Stimulated activated CD8-positive, alpha-beta memory T cell treated with anti-CD3 and anti-CD28 coated beads, Interleukin-15, amount 100 ng/mL, for 24 hours (primary cell): ENCODE measurements at places on chromosomes 3 and 15.
A peak's percentile ranks its signal among the peaks of the same experiment; 100 is the strongest.

DNA sequence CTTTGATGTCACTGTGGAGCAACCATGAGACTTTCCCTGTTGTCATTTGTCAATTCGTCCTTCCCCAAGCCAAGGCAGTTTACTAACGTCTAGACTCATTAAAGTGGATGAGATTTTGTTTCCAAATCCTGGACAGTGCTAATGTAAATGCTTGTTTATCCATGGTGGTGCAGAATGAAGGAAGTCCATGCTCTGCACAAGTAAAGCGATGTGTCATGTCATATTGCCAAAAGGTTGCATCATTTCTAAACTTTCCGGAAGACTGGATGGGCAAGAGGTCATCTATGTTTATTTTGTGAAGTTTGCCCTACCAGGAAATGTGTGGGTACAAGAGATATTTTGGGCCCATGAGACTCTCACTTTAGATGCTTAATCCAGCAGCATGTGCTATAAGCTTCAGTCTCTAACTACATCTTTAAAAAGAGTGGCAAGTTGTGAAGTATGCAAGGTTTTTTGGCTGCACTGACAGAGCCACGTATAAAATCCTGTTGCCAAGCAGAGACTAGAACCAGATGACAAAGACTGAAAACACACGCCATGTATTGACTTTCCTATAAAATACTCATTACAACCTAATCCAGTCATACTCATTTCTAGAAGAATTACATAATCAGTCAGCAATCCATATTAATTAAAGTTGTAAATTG lies 72.1 kb upstream of the FNDC3B start:
- DNase-seq: no peak

DNA sequence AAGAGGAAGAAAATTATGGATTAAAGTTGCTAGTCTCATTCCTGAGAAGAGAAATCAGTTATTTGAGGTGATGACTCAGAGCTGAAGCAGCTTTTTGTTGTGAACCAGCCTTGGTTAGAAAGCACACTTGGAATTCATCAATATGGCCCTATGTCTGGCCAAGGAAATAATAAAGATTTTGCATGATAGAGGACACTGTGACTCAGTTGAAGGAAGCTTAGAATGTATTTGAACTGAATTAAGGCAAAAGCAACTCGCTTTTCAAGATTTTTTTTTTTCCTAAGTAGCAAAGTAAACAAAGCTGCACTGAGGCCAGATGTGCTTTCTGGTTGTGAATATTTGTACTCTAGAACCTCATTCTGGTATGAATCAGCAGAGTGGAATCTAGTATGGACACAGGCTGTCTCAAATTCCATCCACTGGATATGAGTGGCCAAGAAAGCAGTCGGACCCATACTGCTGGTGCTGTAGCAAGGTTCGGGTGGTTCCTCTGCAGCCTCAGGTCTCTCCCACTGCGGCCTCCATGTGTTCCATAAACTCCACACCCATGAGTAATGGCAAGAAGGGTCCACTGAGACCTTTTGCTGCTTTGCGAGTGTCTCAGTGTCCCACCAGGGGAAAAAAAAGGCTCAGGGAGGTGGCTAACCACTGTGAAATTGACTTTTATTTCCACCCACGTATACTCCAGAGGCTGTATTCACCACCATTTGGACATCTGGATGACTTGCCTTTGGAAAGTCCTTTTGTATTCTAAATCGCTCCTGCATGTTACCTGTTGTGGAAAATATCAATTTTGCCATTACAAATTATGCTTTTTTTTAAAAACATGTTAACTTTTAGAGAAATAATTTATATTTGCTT lies 53.1 kb downstream of the TGFBR2 start:
- no peak for DNase-seq

DNA sequence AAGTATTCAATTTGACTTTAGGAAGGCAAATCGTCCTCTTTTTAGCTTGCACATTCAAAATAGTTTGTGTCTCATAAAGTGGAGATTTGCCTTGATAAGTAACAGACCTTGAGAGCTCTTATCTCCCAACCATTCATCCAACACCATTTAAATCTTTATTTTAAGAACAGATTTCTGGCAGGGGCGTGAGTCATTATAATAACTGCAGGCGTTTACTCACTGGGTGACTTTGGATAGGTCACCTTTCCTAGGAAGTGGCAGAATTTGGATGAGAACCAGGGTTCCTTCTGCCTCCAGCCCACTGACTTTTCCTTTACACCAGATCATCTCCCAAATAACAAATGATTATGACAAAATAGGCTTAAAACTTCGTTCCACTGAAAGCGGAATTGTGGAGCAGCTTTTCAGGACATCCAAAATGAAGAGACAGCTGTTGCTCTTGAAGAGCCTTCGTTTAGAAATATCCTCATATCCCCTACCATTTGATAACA lies 5.0 kb downstream of the LMCD1 start:
- no peak for DNase-seq

DNA sequence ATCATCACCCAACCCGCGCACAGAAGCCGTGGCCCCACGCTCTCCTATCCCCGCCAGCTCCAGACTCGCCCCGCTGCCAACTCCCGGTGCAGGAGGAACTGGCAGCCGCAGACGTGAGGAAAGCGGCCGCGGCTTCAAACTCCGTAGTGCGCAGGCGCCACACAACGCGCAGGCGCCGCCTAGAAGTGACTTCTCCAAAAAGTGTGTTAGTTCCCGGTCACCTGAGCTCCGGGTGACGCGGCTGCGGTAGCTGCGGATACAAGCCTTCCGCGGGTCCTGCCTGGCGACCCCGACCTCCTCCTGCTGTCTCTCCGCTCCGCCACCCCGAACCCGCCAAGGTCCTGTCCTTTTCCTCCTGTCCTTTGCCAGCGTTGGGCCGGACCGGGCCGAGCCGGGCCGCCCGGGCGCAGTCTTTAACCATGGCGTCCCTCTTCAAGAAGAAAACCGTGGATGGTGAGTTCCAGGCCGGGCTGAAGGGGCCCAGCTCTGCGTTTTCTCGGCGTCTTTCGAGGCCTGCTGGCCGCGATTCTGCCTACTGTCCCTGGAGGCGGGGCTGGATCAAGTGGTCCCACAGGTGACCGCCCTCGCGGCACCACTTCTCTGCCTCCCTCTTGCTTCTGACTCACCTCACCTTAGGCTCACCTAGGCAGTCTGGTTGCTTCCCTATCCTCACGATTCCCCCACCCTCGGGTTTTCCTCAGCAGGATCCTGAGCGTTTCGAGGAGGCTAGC lies at the start of gene CHMP2B:
Gene CHMP2B, plus strand, starts transcription at position 206 of the 731 bp plus-strand sequence. Its CDS starts 214 bp downstream, at position 420.
- DNase-seq: peak; percentile 87

GRCh38 chr3:45275006-45275704 lies 49.1 kb upstream of the TMEM158 start:
- DNase-seq: no peak

DNA sequence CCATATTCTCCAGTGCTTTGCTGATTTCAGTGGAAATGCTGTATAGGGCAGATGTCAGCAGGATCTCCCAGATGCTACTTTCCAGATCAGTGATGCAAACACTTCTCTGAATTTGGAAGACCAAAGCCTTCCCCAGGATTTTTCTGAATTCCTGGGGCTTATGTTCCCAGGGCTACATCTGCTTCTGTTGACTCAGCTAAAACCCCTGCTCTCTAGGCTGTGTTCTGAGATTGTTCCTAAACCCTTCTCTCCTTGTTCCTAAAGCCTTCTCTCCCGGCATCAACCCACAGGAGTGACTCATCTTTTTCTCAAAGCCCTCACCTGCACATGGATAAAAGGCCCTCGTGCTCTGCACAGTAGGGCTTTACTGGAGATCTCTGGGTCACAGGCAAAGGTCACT lies 35.5 kb downstream of the FAH start:
- DNase-seq: no peak
